Glomerular endothelial cell (primary cell): ENCODE measurements at places on chromosomes 7 and 10.

- no peak for DNase-seq
Measured at GRCh38 chr7:149459540-149460452, 1.1 kb downstream of the ZNF777 start.

DNA sequence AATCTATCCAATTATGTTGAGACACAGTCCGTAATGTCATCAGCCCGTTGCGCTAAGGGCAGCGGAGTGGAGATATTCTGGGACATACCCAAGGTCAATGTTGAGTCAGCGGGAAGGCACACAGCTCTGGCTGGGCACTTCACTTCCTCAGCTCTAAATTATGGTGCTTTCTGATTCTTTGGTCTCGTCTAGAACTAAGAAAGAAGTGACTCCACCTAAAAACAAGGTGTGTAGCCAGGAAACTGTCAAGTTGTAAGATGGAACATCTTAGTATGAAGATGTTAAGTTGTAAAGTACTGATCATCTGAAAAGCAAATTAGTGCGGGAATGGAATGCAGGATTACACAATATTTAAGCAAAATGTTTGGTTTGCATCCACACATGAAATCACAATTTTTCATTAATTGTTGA is 43.1 kb downstream of the BAIAP2L1 start:
- peak; percentile 33 for DNase-seq

DNA sequence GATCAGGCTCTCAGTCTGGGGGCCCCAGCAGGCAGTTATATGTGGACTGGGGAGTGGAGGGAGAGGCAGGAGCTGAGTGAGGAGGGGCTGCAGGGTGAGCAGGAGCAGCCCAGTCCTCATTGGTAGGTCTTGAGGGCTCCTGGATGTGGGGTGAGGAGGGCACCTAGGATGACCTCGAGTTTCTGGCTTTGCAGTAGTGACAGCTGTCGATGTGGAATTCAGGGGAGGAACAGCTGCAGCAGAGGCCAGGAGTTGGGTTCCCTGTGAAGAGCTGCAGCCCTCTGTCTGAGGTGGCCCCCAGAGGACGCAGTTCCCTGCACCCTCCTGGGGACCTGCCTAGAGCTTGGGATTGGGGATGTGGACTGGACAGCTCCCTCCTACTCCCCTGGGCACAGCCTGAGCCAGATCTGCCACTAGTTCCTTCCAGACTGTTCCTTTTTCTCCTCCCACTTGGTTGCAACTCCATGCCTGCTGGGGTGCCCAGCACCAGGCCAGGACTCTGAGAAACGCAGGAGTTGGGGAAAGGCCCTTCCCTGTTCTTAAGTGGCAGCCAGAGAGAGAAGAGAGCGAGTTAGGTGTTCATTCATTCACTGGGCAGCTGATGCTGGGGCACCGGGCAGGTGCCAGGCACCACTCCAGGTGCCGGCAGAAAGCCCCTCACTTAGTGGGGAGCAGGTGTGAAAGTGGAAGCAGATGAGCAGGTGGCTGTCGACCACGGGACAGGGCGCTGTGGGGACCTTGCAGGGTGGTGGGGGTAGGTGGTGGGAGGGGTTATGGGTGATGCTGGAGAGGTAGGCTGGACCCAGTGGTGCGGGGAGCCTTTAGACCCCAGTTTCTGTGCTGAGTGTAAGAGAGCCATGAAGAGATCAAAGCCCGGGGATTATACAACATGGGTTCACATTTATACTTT is 57.9 kb downstream of the PRF1 start:
- DNase-seq = no peak

DNA sequence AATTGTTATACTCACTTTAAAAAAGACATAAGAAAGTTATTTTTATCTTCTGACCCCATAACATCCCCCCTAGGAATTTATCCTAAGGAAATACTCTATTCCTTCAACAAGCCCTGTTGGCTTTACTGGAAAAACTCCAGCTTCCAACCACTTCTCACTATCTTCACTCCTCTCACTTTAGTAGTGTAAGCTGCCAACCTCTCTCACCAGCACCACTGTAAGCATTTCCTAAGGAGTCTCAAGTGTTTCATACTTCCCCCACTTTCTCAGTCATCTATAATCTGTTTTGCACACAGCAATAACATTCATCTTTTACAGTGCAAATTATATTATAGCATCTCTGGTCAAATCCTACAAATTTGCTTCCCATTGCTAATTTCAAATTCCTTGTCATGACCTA is 45.8 kb downstream of the GPR85 start:
- DNase-seq = no peak

DNA sequence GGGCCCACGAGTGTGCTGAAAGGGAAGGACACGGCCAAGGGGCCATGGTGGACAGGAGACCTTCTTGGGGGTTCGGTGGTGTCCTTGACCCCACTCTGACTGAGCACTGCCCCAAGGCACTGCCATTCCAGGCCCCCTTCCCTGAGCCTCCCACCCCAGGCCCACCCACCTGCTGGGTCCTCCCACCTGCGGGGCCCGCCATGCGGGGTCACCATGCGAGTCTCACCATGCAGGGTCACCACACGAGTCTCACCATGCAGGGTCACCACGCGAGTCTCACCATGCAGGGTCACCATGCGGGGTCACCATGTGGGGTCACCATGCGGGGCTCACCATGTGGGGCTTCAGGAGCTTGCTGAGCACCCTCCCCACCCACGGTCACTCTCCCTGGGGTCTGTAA is 76.3 kb downstream of the LHPP start:
- no peak for DNase-seq

GRCh38 chr7:78301407-78301806 is 502.8 kb downstream of the PHTF2 start:
- no peak for DNase-seq

DNA sequence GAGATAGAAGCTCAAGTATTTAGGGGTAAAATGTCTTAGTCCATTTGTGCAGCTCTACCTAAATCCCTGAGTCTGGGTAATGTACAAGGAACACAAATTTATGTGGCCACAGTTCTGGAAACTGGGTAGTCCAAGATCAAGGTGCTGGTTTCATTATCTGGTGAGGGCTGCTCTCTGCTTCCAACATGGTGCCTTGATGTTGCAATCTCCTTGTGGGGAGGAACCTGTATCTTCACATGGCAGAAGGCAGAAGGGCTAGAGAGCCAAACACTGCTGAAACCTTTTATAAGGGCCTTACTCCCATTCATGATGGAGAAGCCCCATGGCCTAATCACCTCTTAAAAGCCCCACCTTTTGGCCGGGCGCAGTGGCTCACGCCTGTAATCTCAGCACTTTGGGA is 8.7 kb upstream of the BAZ1B start:
- DNase-seq = no peak

GRCh38 chr7:33776788-33777187 is 128.6 kb upstream of the BMPER start:
- no peak for DNase-seq

DNA sequence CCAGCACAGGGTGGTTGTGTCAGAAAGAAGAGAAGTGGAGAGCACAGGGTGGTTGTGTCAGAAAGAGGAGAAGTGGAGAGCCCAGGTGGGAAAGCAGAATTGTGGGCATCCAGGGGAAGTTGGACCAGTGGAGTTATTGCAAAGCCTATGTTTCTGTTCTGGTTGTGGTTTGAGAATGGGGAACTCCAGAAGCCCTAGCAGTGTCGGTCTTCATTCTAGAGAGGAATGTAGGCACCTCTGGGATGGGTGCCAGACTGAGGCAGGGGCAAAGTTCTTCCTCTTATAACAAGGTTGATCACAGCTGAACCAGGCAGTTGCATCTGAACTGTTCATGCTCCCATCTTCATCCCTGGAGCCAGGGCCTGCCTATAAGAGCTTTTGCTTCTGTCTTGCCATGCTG is 954 bp downstream of the FSCN3 start:
- DNase-seq = no peak

GRCh38 chr10:105161149-105161548 is 520.1 kb downstream of the SORCS3 start:
- DNase-seq = no peak

DNA sequence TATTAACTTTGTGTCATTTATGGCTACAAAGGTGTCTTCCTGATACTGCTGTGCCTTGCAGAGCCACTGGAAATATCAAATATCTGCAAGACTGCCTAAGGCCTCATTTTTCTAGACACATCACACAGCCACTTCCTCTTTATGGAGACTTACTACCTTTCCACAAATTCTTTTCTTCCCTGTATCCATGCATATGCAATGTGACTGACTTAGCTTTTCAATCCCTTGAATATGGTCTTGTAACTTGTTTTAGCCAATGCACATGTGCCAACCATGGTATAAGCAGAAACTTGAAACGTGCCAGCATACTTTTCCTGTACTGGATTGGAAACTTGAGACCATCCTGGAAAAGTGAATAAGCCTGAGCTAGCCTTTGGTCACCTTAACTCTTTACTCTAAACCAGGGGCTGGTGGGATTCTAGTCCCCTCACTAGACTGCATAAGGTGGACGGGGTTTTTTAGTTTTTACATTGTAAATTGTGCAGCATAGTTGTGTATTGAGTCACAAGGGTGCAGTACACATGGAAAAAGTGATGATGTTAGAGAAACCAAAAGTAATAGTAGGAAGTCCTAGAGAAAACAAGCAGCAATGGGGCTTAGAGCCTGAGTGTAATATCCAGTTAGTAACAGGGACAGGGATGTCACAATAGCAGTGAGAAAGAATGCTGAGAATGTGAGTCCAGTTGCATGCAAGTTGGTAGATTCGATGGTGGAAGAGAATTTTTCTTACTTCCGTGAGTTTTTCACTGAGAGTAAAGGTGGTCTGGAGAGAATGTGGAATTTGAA is 879.5 kb downstream of the SORCS1 start:
- no peak for DNase-seq

GRCh38 chr10:132627666-132628531 is 90.3 kb downstream of the INPP5A start:
- DNase-seq = no peak

- no peak for DNase-seq
Measured at GRCh38 chr10:62895063-62895462, 78.9 kb upstream of the EGR2 start.

DNA sequence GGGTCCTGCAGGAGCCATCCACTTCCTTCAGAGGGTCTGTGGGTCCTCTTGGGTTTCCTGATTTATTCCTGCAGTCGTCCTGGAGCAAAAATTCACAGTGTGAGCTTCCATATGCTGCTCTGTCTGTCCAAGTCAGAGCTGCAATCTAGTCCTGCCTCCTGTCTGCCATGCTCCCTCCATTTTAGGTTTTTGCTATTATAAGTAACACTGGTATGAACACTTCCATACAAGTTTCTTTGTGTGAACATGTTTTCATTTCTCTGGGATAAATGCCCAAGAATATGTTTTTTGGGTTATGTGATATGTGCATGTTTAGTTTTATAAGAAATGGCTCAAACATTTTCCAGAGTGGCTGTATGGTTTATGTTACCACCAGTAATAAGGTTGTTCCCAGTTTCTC is 188.1 kb downstream of the ACTR3B start:
- DNase-seq = no peak

GRCh38 chr10:44325157-44325556 is 59.7 kb downstream of the CXCL12 start:
- no peak for DNase-seq

DNA sequence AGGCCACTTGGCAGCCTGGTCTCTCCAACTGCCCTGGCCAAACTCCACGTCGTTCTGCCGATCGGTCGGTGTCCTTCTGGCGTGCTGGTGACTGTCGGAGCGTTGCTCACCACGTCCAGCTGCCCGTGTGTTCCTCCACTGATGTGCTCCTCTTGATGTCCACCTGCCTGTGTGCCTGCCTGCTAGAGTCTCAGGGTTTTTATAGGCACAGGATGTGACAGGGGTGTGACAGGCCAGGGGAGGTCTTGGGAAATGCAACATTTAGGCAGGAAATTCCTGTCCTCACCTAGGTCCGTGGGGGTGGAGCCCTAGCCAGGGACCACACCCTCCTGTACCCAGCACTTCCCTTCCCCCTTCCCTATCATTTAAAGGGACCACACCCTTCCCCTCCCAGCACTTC is 25.2 kb upstream of the CFAP46 start:
- DNase-seq = no peak

- DNase-seq = no peak
Measured at GRCh38 chr7:142898377-142899170, 13.0 kb upstream of the TRPV6 start.

DNA sequence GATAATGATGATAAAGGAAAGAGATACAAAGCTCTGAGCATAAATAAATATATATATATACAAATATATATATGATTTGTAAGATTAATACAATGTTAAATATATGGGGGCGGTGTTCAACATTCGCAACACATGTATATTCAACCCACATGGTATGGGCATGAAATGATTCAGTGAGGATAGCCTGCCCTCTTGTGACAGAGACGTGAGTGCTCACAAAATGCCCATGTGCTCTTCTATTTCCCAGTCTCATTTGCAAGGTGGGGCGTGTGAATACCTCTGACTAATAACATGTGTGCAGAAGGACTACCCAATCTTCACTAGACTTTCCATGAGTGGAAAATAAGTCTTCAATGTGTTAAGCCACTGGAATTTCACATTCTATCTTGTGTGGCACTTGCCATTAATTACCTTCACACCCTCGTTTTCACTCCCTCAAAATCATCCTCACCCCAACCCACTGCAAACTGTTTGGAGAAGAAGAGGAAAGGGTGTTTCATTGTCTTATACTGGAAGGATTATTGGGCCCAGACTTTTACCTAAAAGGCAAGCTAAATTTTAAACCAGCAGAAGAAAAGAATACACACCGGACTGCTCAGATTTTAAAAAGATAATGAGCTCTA is 26.9 kb downstream of the ASAH2 start:
- DNase-seq = peak; percentile 12

DNA sequence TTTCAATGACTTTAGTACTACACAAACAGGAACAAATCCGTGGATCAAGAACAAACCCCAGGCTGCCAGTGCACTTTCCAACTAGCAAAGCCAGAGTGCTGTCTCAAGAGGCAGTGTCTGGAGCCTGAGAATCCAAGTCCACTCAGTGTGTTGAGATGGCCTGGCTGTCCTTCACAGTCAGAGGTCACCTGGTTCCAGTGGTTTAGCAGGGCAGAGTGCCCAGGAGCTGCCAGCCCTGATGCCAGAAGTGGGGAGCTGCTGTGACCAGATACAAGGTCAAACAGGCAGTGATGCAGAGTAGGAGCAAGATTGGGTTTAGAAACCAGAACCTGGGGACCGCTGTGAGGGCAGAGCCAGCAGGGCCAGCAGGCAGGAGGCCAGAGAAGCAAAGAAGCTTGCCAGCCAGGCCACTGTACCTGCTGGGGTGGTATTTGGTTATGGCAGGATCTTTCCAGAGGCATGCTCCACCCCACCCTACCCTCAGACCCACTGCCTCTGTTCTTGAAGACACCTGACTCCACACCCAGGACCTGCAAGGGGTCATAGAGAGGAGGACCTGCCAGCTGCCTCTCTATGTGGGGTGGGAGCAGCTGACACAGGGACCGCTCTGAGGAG is 35.6 kb upstream of the C10orf90 start:
- no peak for DNase-seq
